ENCODE measurements at places on chromosomes 7 and 10. TPM values are rescaled to one million over a fixed set of nuclear protein-coding genes. Genes with fewer than 3 reads are reported as not detected.

Gene LRRC18
- not detected for total RNA-seq

- H3K36me3 ChIP-seq, result no peaks in the 10 kb centered on the region
- H3K27me3 ChIP-seq, result no peaks in the 10 kb centered on the region
- H3K4me1 ChIP-seq, result no peaks in the 10 kb centered on the region
- no peak overlapping the region for H3K27ac ChIP-seq
Observed at GRCh38 chr7:138656952-138657351, 44.2 kb downstream of the SVOPL start.

- no peak overlapping the region for H3K27ac ChIP-seq
- H3K4me1 ChIP-seq, result no peaks in the 10 kb centered on the region
- DNase-seq, result no peak
- no peaks in the 10 kb centered on the region for H3K36me3 ChIP-seq
- no peak overlapping the region for H3K4me3 ChIP-seq
- H3K27me3 ChIP-seq, result no peaks in the 10 kb centered on the region
Observed at GRCh38 chr10:48406204-48406603, 99.7 kb downstream of the MAPK8 start.

Gene CDK14
- total RNA-seq, result 29.8 TPM

GRCh38 chr7:23474829-23475575 lies 4.7 kb upstream of the IGF2BP3 start:
- peaks cover under 1% of the 10 kb centered on the region for H3K4me1 ChIP-seq
- no peaks in the 10 kb centered on the region for H3K36me3 ChIP-seq
- H3K27ac ChIP-seq, result no peak overlapping the region
- peaks cover 13% of the 10 kb centered on the region for H3K27me3 ChIP-seq
- no peak overlapping the region for H3K4me3 ChIP-seq

Gene ERVW-1
- not detected for total RNA-seq

GRCh38 chr10:79105150-79105739 lies 36.5 kb downstream of the ZMIZ1 start:
- no peaks in the 10 kb centered on the region for H3K27me3 ChIP-seq
- H3K36me3 ChIP-seq, result no peaks in the 10 kb centered on the region
- no peak overlapping the region for H3K4me3 ChIP-seq
- H3K4me1 ChIP-seq, result peaks cover 23% of the 10 kb centered on the region
- H3K27ac ChIP-seq, result peak overlapping the region; percentile 90

DNA sequence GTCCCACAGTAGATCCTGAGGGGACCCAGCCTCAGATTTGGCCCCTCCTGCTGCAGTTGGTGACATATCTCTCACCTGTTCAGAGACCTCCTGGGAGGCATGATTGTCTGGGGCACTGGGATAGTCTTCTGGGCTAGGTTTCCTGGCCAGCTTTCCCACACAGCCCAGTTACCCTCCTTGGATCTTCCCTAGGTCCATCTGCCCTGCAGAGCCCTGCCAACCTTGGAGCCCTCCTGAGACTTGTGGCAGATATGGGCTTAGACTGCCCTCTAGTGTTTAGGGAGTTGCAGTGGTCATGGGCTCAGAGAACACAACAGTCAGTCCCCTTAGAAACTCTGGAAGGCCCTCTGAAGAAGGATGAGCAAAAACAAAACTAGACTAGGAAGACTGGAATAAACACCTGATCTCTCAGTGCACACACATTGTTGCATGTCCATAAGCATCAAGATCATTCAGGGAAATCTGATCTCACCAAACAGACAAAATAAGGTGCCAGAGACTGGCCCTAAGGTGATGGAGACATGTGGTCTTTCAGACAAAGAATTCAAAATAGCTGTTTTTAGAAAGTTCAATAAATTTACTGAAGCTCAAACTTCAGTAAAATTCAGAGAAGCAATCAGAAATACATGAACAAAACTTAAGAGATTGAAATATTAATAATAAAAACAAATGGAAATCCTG lies 324.6 kb downstream of the ATRNL1 start:
- H3K27ac ChIP-seq, result no peak overlapping the region
- no peak for DNase-seq
- H3K36me3 ChIP-seq, result no peaks in the 10 kb centered on the region
- H3K4me3 ChIP-seq, result no peak overlapping the region
- H3K4me1 ChIP-seq, result no peaks in the 10 kb centered on the region

GRCh38 chr7:39099146-39099545 lies 121.4 kb downstream of the POU6F2 start:
- no peak overlapping the region for H3K4me3 ChIP-seq
- no peaks in the 10 kb centered on the region for H3K27me3 ChIP-seq
- no peak for DNase-seq
- H3K4me1 ChIP-seq, result no peaks in the 10 kb centered on the region
- H3K36me3 ChIP-seq, result no peaks in the 10 kb centered on the region

DNA sequence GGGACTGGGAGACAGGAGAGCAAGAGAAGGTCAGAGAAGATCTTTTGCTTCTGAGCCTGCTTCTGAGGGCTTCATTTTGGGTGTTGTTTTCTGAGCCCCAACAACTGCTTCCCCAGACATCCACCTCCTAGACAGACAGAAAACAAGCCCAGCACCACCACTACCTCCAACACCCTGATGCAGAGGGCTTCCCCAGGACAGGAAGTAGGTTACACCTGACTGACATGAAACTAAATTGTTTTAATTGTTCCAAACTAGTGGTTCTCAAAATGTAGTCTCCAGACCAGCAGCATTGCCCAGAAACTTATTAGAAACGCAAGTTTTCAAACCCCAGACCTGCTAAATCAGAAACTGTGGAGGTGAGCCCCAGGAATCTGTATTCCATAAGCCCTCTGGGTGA lies 163.6 kb upstream of the KMT2E start:
- no peaks in the 10 kb centered on the region for H3K36me3 ChIP-seq
- H3K27ac ChIP-seq, result no peak overlapping the region
- H3K27me3 ChIP-seq, result no peaks in the 10 kb centered on the region
- H3K4me3 ChIP-seq, result no peak overlapping the region
- no peaks in the 10 kb centered on the region for H3K4me1 ChIP-seq

- no peak overlapping the region for H3K4me3 ChIP-seq
- no peaks in the 10 kb centered on the region for H3K4me1 ChIP-seq
- H3K27ac ChIP-seq, result peak overlapping the region; percentile 68
- H3K27me3 ChIP-seq, result no peaks in the 10 kb centered on the region
Observed at GRCh38 chr10:88157981-88158465, 294.6 kb downstream of the PTEN start.

Gene CAV1
- total RNA-seq, result 154 TPM

Gene DKK1
- total RNA-seq, result 142 TPM

Measured in breast epithelium (tissue), 4 donors.